HAP-1 (cell line): ENCODE measurements at places on chromosomes 12 and 14.

DNA sequence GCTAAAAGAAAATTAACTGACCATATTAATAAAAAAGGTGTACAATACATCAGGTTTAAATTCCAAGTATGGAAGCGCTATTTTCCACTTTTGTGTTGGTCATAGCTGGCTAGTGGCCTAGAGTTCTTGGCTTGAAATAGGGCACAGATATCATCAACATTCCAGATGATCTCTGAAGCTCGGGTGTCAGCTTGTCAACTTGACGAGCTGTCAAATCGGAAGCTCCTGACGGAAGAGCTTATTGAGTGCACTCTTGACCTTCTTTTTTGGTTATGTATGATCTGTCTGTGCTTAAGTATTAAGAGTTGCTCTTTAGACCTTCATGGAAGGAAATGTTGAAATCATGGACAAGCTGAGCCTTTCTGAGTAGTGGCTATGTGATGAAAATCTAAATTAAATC, 177.9 kb downstream of the APAF1 start:
- no peak for DNase-seq

DNA sequence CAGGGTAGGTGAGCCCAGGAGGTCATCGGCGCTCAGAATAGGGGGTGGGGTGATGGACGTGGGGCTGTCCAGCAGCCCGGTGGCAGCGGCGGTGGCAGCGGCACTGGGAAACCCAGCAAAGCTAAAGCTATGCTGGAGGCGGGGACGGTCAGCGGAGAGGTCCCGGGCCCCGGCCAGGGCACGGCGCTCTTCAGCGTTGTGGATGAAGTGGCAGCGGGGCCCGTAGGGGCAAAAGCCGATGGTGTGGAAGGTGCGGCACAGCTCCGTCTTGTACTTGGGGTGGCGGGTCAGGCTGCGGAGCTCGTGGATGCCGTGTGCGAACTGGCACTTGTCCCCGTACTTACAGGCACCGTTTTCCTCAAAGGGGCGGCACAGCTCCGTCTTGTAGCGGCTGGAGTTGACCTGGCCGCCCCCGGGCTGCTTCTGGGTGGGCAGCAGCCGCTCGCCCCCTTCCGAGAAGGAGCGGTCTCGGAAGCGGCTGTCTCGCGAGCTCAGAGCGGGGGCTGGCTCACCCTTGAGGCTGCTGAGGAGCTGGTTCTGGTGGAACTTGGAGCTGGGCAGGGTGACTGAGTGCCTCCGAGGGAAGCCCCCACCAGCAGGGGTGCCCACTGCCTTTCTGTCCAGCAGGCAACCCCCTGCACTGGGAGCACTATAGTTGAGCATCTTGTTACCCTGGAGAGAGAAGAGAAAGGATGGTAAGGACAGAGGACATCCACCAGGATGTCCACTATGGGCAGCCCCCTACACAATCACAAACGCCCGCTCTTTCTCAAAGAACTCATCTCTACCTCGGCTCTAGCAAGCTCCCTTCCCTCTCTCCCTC, 2.8 kb downstream of the ZFP36L1 start:
- no peak for DNase-seq

GRCh38 chr12:45402288-45402687, 186.4 kb downstream of the ANO6 start:
- DNase-seq = no peak

- DNase-seq = no peak
Measured at GRCh38 chr14:68634332-68634731, 158.5 kb downstream of the ZFP36L1 start.

GRCh38 chr14:32014057-32014456, 63.0 kb upstream of the ARHGAP5 start:
- no peak for DNase-seq

DNA sequence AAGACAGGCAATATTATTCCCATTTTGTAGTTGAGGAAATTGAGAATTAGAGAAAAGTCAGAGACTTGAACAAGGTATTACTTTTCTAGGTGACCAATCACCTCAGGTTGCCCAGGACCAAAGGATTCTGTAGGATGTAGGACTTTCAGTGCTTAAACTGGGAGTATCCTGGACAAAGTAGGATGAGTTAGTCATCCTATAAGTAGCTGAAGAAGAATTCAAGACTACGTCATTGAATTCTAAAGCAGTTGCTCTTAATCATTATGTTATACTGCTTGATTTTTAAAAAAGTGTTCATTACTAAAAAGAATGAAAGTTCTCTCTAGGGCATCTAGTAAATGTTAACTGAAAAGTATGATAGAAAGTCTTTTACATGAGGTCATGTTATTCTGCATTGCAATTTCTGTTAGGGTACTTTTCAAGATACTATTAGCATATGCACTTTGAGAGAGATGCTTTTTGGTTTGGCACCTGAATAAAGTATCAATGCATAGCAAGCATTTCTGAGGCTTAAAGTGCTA, 101.7 kb downstream of the RTN1 start:
- DNase-seq = no peak
